GM12864 (cell line): ENCODE measurements at places on chromosomes 5 and 9.

DNA sequence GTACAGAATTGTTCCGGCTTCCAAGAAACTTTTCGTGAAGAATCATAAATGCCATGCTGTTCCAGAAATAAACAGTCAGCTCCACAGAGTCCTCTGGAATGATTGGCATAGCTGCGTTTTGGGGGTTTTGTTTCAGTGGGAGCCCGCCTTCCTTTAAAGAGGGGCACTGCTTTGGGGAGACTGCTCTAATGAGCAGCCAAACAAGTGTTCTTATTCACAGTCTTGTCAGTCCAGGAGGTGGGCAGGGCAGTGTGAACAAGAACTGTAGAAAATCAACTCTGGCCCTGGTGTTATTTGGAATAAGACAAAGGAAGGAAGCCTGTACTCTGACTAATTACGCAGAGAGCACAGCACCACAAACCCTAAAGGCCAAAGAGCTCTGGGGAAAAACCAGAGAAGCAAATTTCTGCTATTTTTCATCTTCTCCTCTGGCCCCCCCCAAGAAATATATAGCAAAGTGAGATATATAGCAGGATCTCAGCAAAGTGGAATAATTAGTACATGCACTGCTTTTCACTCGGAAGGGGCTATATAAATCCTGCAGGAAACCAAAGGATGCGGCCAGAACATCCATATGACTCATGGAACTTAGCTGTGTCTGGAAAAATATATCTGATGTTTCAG is 92.9 kb downstream of the GLDC start:
- DNase-seq, result no peak

GRCh38 chr9:94811074-94811473 is 84.6 kb downstream of the AOPEP start:
- no peak for DNase-seq

GRCh38 chr5:142427015-142427364 is 102.2 kb upstream of the SPRY4 start:
- no peak for DNase-seq

- no peak for DNase-seq
These were observed 49.0 kb downstream of the GSN start for GRCh38 chr9:121316852-121317373.

DNA sequence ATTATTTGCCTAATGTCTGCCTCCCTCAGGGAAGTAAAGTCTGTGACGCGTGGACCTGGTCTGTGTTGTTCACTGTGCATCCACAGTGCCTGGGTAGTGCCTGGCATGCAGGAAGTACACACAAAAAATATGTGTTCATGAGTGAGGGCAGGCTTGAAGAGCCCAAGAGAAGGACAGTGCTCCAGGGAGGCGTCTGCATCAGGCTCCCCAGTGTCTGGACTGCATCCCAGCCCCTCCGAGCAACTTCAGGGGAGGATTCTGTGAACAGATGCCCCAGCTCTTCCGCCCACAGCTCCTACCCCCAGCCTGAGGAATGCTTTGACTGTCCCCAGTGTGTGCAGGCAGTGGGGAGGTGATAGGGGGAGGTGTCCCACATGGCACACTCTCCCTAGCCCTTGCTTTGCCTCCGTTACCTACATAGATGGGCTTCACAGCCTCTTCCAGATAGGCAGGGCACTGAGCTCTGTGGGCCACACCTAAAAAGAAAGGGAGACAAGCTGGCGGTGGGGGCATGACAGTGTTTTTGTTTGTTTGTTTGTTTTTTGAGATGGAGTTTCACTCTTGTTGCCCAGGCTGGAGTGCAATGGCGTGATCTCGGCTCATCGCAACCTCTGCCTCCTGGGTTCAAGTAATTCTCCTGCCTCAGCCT is 25.4 kb downstream of the IRF1 start:
- DNase-seq, result no peak

- DNase-seq, result no peak
These were observed 25.5 kb downstream of the EGR1 start for GRCh38 chr5:138490648-138491283.

DNA sequence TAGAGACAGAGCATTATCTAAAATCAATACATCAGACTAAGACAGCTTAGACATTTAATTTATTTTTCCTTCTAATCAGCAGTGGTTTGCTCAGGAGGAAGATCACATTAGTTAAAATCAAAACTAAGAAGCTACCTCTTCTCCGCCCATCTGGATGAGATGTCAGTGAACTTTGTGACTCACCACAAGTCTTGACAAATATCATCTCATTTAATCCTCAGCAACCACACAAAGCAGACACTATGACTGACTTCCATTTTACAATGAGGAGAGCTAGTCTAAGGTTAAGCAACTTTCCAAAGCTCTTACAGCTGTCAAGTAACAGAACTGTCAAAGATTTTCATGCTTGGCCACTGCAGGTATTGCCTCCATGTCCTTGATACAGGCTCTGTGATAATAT is 289.5 kb downstream of the DEPDC1B start:
- DNase-seq, result no peak

GRCh38 chr9:136665111-136665703 is 2.5 kb downstream of the EGFL7 start:
- DNase-seq, result no peak

GRCh38 chr5:157923765-157924164 is 64.8 kb upstream of the CLINT1 start:
- DNase-seq, result no peak

- DNase-seq, result no peak
These were observed 7.3 kb upstream of the CTSV start for GRCh38 chr9:97046228-97046627.

- no peak for DNase-seq
These were observed 4.5 kb downstream of the SNX30 start for GRCh38 chr9:112755016-112755427.

DNA sequence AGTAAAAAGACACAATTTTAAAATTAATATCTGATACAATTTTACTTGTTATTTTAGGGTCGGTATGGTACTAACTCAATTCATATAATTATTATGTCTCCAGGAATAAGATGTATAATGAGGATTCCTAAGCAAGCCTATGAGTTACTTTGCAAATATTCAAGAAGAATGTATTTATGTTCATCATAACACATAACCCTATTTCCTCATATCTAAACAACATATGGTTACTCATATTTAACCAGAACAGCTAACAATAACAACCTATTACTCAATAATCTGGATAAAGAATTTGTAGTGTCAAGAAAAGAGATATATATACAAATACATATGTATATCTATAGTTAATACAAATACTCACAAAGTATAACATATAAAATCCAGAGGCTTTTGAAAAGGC is 285.9 kb downstream of the ARL15 start:
- no peak for DNase-seq

GRCh38 chr5:2532809-2533208 is 218.7 kb downstream of the IRX2 start:
- no peak for DNase-seq

- DNase-seq, result no peak
These were observed 53.9 kb downstream of the FAM78A start for GRCh38 chr9:131222460-131222859.

DNA sequence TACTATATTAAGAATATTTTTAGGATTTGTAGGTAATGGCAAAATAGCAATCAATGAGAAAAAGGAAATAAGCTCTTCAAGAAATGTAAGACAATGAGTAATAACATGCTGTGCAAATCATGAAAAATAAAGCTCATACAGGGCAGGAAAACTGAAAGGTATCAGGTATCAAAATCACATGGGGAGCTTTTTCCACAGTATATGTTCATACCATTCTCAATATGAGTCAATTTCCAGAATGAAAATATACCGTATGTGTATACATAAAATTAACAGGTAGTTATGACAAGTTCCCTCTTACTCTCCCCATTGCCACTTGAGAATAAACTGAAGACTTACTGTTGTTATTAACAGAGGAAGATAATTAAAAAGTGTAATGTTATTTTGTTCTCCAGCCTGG is 35.9 kb downstream of the EFCAB9 start:
- no peak for DNase-seq

- no peak for DNase-seq
These were observed 409.2 kb upstream of the KLF4 start for GRCh38 chr9:107898761-107899160.

GRCh38 chr9:15243081-15243480 is 63.9 kb downstream of the TTC39B start:
- no peak for DNase-seq
